Right hindlimb (tissue), 1 donor: ENCODE measurements at places on chromosomes 5 and 9.

DNA sequence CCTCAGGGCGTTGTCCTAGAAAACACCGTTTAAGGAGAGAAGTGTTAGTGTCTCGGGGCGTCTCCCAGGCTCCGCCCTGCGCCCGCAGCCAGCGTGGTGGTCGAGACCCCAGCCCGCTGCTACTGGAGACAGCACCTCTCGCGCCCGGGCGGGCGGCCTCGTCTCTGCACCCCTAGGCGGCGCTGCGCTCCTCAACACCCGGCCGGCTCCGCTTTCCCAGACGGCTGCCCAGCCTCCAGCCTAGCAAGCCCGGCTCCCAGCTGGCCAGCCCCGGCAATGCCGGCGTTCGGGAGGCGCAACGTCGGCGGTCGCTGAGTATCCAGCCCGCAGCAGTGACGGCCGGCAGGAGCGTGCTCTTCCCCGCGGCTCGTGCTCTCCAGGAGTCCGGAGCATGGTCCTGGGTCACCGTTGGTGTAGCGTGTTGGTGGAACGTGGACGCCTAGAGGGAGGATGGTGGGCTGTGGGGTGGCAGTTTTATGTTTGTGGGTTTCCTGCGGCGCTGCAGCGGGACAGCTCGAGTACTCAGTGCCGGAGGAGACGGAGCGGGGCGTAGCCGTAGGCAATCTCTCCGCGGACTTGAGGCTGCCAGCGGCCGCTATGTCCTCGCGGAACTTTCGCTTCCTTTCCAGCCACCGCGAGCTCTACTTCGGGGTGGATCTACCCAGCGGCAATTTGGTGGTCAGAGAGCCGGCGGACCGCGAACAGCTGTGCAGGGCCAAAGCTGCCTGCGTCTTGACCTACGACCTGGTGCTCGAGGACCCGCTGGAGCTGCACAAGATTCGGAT is 536 bp downstream of the PCDHAC1 start:
- DNase-seq, result peak; percentile 83

DNA sequence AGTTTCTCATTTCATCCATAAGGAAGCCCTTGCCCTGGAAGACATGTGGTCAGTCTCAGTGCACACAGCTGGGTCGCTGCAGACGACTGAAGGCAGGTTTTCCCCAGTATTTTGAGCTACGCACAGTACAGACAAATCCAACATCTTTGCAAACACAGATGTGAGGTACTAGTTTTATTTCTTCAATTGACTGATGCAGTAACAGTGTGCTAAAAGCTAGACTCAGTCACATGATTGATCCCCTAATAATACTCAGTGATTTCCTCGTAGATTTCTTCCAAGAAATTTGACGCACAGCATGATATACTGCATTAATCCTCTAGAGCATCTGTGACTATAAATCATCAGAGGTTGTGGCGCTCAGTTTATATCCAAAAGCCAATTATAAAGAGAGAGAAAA is 346.1 kb downstream of the DIRAS2 start:
- DNase-seq, result peak; percentile 28

DNA sequence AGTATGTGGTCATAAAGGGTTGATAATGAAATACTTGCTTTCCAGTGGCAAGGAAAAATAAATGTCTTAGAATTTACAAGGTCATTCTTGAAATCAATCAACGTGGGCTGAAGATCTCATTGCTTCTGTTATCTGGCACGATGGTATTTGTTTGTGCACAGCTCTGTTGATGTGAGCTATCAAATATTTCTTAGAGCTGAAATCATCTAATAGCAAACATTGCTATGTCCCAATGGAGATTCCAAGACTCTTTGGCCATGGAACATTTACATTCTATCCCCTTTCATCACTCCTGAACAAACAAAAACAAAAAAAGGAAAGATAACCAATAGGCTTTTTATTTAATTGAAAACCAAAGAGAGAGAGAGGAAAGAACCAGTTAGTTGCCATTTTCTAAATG is 111.5 kb upstream of the CCDC152 start:
- DNase-seq, result no peak

- peak; percentile 55 for DNase-seq
These were observed 509 bp downstream of the LVRN start for GRCh38 chr5:115962565-115963402.

DNA sequence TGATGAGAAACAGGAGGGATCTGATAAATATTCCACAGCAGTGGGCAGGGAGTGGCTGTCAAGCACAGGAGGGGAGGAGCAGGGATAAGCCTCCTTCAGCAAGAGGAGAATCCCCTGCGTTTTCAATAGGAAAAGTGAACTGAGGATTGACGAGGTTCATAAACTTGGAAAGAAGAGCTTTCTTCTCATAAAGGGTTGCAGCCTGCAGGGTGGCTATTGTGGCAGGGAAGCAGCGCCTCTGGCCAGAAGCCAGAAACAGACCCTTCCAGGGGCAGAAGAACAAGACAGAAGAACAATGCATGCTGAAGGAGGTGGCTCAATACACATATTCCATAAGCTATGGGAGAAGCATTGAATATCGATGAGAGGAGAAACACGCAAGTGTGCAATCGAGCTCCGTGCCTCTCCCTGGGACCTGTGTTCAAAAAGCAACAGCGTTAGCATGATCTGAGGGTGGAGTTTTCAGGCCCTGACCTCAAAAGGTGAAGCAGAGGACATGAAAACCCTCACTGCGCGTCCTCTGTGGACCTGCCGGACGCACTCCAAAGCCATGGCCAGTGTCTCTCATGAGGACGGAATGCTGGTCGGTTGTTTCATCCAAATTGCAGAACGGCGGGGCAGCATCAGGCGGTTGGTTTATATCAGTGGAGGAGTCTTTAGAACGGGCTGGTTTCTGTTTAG is 67.6 kb downstream of the ANKRD33B start:
- DNase-seq, result no peak

GRCh38 chr5:136769900-136770684 is 404.7 kb upstream of the TRPC7 start:
- DNase-seq, result peak; percentile 74

GRCh38 chr5:39569857-39570256 is 145.1 kb upstream of the DAB2 start:
- no peak for DNase-seq

DNA sequence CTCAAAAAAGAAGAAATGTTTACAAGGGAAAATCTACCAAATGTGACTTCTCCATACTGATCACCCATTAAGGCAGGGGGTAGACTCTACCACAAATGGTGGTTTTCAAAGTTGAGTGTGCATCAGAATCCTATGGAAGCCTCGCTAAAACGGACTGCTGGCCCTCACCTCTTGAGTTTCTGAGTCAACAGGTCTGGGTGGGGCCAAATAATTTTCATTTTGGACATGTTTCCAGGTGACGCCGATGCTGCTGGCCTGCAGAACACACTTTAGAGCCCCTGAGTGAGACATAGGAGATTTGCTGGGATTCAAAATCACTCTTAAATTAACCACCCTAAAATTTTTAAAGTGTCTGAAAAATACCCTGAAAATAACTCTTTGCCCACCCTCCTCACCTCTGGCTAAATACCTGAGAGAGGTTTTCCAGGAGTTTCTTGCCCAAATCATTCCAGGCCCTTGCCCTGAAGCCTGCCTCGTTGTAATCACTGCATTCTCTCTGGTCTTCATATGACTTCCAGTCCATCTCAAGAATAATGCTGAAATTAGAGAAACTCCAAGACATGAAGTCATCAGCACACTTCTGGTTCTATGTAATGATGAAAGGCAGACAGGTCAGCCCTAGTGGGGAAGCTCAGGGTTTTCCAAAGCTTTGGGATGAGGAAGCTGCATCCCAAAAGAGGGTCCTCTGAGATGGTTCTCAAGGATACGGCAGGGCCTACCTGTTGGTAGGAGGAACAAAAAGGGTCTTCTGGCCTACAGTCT is 18.2 kb downstream of the C9orf152 start:
- DNase-seq, result no peak

- DNase-seq, result peak; percentile 25
These were observed 8.5 kb upstream of the TNFSF8 start for GRCh38 chr9:114938687-114939575.

- no peak for DNase-seq
These were observed 107.7 kb upstream of the TLX3 start for GRCh38 chr5:171201310-171201709.

DNA sequence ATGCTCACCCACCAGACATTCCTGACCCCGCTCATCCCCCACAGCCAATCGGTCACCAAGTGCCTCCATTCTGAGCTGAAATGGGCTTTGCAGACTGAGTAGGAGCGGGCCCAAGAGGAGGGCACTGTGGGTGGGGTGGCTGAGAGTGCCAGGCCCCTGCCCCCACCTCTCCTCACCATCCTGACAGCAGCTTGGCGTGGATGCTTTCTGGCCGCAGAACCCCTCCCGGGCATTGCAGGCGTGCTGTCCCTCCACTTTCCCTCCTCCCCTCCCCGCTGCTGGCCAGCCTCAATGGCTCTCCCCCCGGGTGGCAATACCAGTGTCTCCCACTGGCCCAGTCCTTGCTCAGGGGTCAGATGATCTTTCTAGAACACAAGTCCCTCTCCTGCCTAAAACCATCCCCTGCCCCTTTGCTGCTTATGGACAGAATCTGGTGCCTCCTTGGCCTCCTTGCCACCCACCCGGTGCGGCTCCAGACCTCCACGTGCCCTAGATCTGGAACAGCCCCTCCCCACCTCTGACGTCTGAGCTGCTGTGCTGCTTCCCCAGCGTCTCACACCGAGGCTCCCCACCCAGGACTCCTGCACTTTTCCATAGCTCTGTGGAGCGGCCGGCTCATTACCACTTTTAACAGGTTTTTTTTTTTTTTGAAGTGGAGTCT is 6.1 kb downstream of the FLT4 start:
- DNase-seq, result no peak

- no peak for DNase-seq
These were observed 6.0 kb downstream of the TMOD1 start for GRCh38 chr9:97507428-97507984.

GRCh38 chr5:61731946-61732314 is 399.9 kb downstream of the ZSWIM6 start:
- no peak for DNase-seq

DNA sequence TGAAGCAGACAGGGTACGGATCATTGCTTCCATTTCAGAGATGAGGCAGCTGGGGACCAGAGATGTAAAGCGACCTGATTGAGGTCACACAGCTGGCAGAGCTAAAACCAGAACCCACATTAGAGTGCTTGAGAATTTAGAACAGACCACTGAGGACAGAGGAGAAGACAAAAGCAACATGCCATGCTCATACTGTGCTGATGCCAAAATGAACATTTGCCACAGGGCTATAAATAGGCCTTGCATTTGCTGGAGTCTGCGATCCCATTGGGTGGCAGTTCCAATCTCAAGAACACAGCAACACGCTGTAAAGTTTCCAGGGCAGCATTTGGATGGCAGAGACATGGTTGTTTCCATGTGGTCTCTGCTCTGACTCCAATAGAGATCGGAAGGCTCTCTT is 222.4 kb upstream of the TBC1D2 start:
- DNase-seq, result no peak

GRCh38 chr5:95864944-95865504 is 42.5 kb upstream of the GLRX start:
- DNase-seq, result no peak

DNA sequence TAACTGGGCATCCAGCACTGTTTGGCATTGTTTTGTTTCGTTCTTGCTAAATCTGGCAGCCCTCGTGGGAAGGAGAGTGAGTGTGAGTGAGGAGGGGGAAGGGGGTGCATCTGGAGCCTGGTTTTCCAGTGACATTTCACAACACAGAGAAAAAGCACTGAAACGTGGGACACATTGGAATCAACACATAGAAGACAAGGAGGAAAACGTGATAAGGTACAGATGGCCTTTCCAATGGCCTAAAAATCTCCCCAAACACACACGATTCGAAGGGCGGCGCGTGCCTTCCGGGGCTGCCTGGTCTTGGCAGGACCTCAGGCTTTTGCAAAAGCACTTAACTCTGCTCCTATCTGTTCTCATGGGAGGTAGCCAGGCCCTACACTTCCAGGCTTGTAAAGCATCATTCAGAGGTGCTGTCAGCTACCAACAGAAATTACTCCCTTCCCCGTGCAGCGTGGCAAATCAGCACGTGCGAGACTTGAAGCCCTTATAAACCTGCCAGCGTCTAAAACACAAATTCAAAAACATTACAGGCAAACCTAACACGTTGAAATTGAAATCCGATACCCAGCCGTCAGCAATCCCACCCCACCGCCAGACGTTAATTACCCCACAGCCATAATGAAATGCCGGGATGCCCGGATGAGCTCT is 129.4 kb downstream of the OLFM1 start:
- peak; percentile 20 for DNase-seq

DNA sequence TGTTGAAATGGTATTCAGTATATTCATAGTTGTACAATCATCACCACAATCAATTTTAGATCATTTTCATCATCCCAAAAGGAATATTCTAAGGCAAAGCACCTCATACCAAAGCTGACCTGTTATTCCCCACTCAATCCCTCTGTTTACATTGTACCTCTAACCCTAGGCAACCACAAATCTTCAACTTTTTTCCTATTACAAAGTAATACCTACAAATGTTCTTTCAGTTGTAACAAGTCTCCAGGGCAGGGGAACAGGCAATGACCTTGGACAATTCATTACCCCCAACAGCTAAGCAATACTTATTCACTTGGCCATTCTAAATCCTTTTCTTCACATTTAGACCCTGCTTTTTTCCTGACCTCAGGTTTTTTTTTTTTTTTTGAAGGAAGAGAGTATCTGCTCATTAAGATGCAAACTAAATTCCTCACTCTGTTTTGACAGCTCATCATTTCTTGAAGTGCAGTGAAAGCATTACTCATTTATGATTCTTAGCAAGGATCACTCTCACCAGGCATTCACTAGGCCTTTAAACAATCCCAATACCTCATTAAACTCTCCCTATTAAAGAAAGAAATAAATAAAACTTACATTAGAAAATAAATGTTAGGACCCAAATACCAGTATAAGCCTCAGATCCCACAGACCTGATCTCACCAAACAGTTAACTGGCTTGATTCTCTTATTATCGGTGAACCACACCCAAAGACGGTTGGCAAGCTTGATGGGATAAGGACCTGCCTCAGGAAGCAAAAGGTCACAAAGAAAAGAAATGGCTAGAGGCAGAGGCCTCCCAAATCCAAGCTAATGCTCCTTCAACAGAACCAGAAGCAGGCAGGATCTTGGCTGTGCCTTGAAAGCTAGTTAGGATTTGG is 15.3 kb downstream of the MTMR12 start:
- no peak for DNase-seq

- no peak for DNase-seq
These were observed 111.7 kb downstream of the EDIL3 start for GRCh38 chr5:84272771-84273516.

- DNase-seq, result no peak
These were observed 18.4 kb upstream of the DENND1A start for GRCh38 chr9:123948286-123948685.

- DNase-seq, result no peak
These were observed 80.8 kb downstream of the RORB start for GRCh38 chr9:74577956-74578355.

- no peak for DNase-seq
These were observed 691.7 kb upstream of the SEMA6A start for GRCh38 chr5:117266280-117266679.
